Progenitor cell of endocrine pancreas (in vitro differentiated cells): ENCODE measurements at places on chromosomes 7 and 10. TPM values are rescaled to one million over a fixed set of nuclear protein-coding genes. Genes with fewer than 3 reads are reported as not detected.
A peak's percentile ranks its signal among the peaks of the same experiment; 100 is the strongest.

PRKCQ gene
- 5.6 and 6.1 TPM in 2 replicates for total RNA-seq

BICC1 gene
- 4.9 TPM in 2 replicates for total RNA-seq

CROT gene
- total RNA-seq = 18.1 and 20.9 TPM in 2 replicates

NAT16 gene
- total RNA-seq = not detected in 2 replicates

HECW1 gene
- 0.09 and 0.50 TPM in 2 replicates for total RNA-seq

RASA4 gene
- 20.2 and 21.0 TPM in 2 replicates for total RNA-seq

ACTL6B gene
- total RNA-seq = 4.1 and 4.2 TPM in 2 replicates

LRRN3 gene
- total RNA-seq = 1.6 and 1.7 TPM in 2 replicates

UPK3B gene
- 1.7 and 4.7 TPM in 2 replicates for total RNA-seq

DNA sequence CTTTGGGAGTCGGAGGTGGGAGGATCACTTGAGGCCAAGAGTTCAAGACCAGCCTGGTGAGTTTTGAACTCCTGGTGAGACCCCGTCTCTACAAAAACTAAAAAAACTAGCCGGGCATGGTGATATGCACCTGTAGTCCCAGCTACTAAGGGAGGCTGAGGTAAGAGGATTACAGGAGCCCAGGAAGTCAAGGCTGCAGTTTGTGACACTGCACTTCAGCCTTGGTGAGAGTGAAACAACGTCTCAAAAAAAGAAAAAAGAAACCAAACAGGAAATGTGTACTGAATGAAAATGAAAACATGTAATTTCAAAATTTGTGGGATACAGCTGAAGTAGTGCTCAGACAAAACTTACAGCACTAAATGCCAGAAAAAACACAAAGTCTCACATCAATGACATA, 7.6 kb downstream of the ARHGAP12 start:
- H3K27me3 ChIP-seq = no peaks in the 10 kb centered on the region
- H3K4me1 ChIP-seq = peaks cover 11% of the 10 kb centered on the region
- H3K4me3 ChIP-seq = no peak overlapping the region
- DNase-seq = no peak
- peak overlapping the region; percentile 74 for H3K27ac ChIP-seq
- no peaks in the 10 kb centered on the region for H3K36me3 ChIP-seq

GRCh38 chr10:70866424-70866823, 21.9 kb downstream of the PCBD1 start:
- no peaks in the 10 kb centered on the region for H3K27me3 ChIP-seq
- no peak overlapping the region for H3K4me3 ChIP-seq
- DNase-seq = no peak
- no peak overlapping the region for H3K27ac ChIP-seq
- H3K4me1 ChIP-seq = no peaks in the 10 kb centered on the region
- H3K36me3 ChIP-seq = peaks cover 14% of the 10 kb centered on the region

DNA sequence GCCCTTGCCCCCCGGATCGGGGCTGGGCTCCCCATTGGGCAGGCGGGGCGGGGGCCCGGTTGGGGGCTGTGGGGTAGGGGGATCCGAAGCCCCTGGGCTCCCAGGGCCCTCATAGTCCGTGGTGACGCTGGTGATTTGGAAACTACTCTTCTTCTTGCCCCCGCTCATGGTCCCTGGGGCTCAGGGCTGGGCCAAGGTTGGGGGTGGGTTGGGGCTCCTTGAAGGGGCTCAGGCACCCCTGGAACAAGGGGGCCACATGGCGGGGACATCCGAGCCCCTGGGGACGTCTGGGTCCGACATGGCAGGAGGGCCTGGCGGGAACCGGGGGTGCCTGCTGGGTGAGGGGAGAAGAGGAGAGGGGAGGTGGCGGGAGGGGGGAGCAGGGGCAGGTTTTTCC, 1.1 kb downstream of the TSC22D4 start:
- peak overlapping the region; percentile 80 for H3K4me3 ChIP-seq
- peaks cover 10% of the 10 kb centered on the region for H3K4me1 ChIP-seq
- no peak for DNase-seq
- no peaks in the 10 kb centered on the region for H3K36me3 ChIP-seq

GRCh38 chr7:42907316-42907715, 4.6 kb downstream of the C7orf25 start:
- peaks cover 3% of the 10 kb centered on the region for H3K36me3 ChIP-seq
- DNase-seq = no peak
- no peak overlapping the region for H3K4me3 ChIP-seq
- H3K27me3 ChIP-seq = no peaks in the 10 kb centered on the region
- H3K4me1 ChIP-seq = peaks cover 36% of the 10 kb centered on the region

DNA sequence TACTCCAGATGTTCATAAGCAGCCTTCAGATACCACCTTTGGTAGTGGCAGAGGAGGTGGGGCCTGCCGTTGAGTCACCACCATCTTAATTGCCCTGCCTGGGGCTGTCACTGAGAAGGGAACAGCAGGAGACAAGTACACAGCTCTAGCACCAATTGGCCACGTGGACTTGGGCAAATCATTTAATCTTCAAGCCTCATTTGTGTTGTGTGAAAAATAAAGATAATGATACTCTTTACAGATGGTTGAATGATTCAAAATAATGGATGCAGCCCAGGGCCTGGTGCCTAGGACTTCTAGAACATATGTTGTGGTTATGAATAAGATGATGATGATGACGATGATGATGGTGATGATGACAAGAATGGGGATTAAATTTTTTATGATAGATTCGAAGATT, 111.9 kb upstream of the ADAM12 start:
- H3K4me1 ChIP-seq = no peaks in the 10 kb centered on the region
- peaks cover 22% of the 10 kb centered on the region for H3K27me3 ChIP-seq
- H3K4me3 ChIP-seq = no peak overlapping the region
- no peaks in the 10 kb centered on the region for H3K36me3 ChIP-seq

DNA sequence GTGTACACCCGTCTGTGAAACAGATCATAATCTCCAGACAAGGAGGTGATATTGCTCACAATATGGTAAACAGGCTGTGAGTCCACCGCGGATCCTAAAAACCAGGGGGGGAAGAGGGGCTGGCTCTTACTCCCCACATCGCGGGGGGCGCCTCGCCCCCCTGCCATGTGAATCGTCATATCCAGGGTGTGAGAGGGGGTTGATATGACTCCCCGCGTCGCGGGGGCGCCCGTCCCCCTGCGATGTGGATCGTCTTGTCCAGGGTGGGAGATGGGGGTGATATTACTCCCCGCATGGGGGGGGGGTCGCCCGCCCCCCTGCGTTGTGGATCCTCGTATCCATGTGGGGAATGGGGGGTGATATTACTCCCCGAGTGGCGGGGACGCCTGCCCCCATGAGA, 30.9 kb downstream of the OCM2 start:
- no peaks in the 10 kb centered on the region for H3K27me3 ChIP-seq
- DNase-seq = no peak
- H3K36me3 ChIP-seq = peaks cover 22% of the 10 kb centered on the region
- no peak overlapping the region for H3K27ac ChIP-seq

GRCh38 chr10:78042752-78043104, 9.1 kb downstream of the RPS24 start:
- H3K4me3 ChIP-seq = no peak overlapping the region
- no peaks in the 10 kb centered on the region for H3K27me3 ChIP-seq
- DNase-seq = no peak
- H3K36me3 ChIP-seq = peaks cover 20% of the 10 kb centered on the region

GRCh38 chr10:67250686-67251085, 324.9 kb downstream of the LRRTM3 start:
- H3K27ac ChIP-seq = no peak overlapping the region
- no peaks in the 10 kb centered on the region for H3K36me3 ChIP-seq
- H3K27me3 ChIP-seq = no peaks in the 10 kb centered on the region
- no peak for DNase-seq
- no peak overlapping the region for H3K4me3 ChIP-seq

DNA sequence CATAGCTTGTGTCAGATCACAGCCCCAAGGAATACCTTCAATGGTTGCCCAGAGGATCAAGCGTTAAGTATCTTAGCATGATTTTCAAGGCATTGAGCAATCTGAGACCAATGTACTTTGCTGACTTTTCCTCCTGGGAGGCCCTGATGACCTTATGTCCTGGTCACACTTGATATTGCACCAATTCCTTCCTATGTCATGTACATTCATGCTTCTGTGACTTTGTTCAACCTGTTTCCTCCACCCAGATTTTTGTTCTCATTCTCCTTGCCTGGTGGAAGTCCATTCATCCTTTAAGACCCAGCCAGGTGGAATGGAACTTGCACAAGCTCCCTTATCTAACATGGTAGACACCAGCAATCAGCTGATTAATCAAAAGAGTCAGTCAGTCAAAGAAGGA, 160.8 kb downstream of the PFKFB3 start:
- H3K4me1 ChIP-seq = peaks cover 31% of the 10 kb centered on the region
- peaks cover 9% of the 10 kb centered on the region for H3K36me3 ChIP-seq
- DNase-seq = no peak
- no peak overlapping the region for H3K4me3 ChIP-seq

- no peak for DNase-seq
- peaks cover 6% of the 10 kb centered on the region for H3K27me3 ChIP-seq
- no peak overlapping the region for H3K27ac ChIP-seq
- H3K36me3 ChIP-seq = no peaks in the 10 kb centered on the region
Measured at GRCh38 chr10:73649876-73650536, 5.8 kb downstream of the SYNPO2L start.

GRCh38 chr10:34216348-34216945, 598.6 kb downstream of the PARD3 start:
- H3K4me1 ChIP-seq = peaks cover 62% of the 10 kb centered on the region
- H3K4me3 ChIP-seq = no peak overlapping the region
- peaks cover 7% of the 10 kb centered on the region for H3K36me3 ChIP-seq

DNA sequence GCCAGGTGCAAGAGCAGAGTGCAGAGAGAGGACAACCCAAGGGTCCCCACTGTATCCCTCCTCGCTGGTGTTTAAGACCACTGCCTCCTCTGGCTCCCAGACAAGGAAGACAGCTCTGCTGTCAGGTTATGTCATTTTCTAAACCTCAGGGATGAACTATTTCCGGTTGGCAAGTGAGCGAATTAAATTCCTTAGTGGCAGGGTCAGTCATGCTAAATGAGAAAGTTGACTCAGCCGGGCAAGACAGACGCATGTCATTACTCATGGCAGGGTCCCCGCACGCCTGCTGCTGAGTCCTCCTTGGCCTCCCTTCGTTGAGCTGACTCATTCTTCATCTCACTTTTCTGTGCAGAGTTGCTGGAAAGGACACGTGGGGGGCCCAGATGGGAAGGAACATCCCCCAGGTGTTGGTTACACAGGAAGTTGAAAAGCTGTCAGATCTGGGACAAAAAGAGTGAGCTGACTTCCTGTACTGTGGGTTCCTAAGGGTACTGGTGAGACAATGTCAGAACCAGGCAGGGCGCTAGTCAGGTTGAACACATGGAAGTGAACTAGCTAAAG, 47.1 kb upstream of the UCN3 start:
- no peak overlapping the region for H3K27ac ChIP-seq
- no peak overlapping the region for H3K4me3 ChIP-seq
- no peak for DNase-seq
- peaks cover 2% of the 10 kb centered on the region for H3K27me3 ChIP-seq
- peaks cover 15% of the 10 kb centered on the region for H3K4me1 ChIP-seq

DNA sequence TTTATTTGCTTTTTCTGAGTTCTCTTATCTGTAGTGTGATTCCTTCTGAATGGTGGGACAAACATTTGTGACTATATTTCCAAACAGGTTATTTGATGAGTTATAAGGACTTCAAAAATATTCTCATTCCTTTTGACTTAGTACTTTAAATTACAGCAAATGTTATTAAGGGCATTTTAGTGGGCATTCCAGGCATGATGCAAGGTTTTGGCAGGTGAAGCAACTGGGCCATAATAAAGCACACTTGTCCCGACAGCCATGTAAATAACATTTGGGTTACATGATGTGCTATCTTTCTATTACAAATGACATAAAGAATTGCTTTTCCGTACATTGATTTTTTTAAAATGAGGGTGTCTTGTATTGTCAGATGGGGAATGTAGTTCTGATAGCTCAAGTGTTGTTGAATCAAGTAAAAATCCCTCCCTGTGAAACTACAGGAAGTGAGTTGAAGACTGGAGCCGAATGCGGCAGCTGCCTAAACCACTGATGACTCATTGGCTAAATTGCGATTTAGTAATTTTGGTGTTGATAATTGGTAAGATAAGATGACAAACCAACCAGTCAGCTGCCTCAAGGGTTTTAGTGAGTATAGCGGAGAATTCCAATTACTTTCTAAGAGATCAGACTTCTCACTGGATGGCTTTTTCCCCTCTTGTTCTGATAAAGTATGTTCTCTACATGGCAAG, 231.3 kb upstream of the NPY start:
- no peak overlapping the region for H3K4me3 ChIP-seq
- peaks cover 24% of the 10 kb centered on the region for H3K4me1 ChIP-seq
- no peak for DNase-seq
- no peaks in the 10 kb centered on the region for H3K36me3 ChIP-seq

GRCh38 chr10:125152450-125153368, 7.7 kb downstream of the CTBP2 start:
- peak overlapping the region; percentile 100 for H3K27ac ChIP-seq
- no peak for DNase-seq
- H3K4me3 ChIP-seq = peak overlapping the region; percentile 65
- H3K36me3 ChIP-seq = peaks cover 11% of the 10 kb centered on the region
- H3K27me3 ChIP-seq = no peaks in the 10 kb centered on the region

DNA sequence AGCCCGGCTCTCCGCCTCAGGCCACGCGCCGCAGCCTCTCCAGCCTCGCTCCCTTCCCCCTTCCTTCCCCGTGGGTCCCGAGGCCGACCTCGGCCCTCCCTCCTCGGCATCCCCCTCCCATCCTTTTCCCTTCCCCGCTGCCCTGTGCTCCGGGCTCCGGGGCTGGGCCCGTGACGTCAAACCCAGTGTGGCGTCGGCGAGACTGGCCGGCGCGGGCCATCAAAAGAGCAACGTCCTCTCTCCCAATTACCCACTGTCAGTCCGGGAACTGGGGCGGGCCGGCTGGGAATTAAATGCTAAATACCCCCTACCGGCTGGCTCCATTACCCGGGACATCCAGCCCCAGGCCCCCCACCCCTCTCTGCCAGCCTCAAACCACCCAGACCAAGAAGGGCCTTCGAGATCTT, 2.6 kb upstream of the GATA3 start:
- peak overlapping the region; percentile 83 for H3K27ac ChIP-seq
- H3K4me1 ChIP-seq = peaks cover 19% of the 10 kb centered on the region
- H3K27me3 ChIP-seq = peaks cover 68% of the 10 kb centered on the region
- no peaks in the 10 kb centered on the region for H3K36me3 ChIP-seq
- DNase-seq = no peak
- H3K4me3 ChIP-seq = peak overlapping the region; percentile 41

- H3K27me3 ChIP-seq = peaks cover 35% of the 10 kb centered on the region
- peak overlapping the region; percentile 48 for H3K4me3 ChIP-seq
- no peak for DNase-seq
- H3K27ac ChIP-seq = peak overlapping the region; percentile 82
- peaks cover 7% of the 10 kb centered on the region for H3K4me1 ChIP-seq
Measured at GRCh38 chr7:25861601-25862260, 290.3 kb upstream of the NFE2L3 start.

DNA sequence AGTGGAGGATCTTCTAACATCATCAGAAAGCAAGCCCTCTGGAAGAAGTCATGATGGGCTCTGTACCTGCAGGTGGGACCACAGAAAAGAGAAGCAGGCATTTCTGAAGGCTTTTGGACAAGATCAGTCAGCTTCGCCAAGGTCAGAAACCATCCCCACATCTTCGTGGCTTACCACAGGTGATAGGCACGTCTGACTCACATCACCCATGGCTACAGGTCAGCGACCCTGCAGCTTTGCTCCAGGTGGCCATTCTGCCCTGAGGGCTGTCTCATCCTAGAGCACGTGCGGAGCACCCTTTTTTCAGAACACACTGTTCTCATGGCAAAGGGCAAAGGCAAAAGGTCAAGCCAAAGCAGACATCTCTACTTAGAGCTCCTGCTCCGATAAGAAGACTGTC, 518.9 kb upstream of the ADARB2 start:
- no peak overlapping the region for H3K4me3 ChIP-seq
- H3K27ac ChIP-seq = no peak overlapping the region
- DNase-seq = no peak
- H3K36me3 ChIP-seq = no peaks in the 10 kb centered on the region

GRCh38 chr10:85008488-85009184, 680.2 kb downstream of the CCSER2 start:
- DNase-seq = no peak
- H3K4me3 ChIP-seq = no peak overlapping the region
- H3K4me1 ChIP-seq = peaks cover 14% of the 10 kb centered on the region
- no peaks in the 10 kb centered on the region for H3K27me3 ChIP-seq
